ENCODE measurements at places on chromosomes 12 and 14.

GRCh38 chr12:116027551-116027821 lies 250.0 kb downstream of the MED13L start:
- no peak for DNase-seq

- DNase-seq, result no peak
Measured at GRCh38 chr14:101225157-101226152, 321.9 kb upstream of the RTL1 start.

DNA sequence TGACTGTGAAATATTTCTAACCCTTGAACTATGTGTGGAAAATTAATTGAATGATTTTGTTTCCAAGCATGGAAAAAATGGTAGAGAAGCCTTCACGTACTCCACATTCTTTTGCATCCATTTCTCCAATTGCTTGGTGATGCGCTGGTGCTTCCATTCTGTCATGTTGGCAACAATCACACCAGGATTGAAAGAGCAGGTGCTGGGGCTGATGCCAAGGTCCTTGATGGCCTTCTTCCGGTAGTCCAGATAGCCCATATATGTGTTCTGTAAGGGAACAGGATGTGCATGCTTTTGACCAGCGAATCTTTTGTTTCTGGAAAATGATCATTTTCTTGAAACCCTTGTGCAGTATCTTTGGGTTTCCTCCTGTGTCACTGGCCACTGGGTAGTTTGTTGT lies 28.6 kb downstream of the TDG start:
- no peak for DNase-seq

DNA sequence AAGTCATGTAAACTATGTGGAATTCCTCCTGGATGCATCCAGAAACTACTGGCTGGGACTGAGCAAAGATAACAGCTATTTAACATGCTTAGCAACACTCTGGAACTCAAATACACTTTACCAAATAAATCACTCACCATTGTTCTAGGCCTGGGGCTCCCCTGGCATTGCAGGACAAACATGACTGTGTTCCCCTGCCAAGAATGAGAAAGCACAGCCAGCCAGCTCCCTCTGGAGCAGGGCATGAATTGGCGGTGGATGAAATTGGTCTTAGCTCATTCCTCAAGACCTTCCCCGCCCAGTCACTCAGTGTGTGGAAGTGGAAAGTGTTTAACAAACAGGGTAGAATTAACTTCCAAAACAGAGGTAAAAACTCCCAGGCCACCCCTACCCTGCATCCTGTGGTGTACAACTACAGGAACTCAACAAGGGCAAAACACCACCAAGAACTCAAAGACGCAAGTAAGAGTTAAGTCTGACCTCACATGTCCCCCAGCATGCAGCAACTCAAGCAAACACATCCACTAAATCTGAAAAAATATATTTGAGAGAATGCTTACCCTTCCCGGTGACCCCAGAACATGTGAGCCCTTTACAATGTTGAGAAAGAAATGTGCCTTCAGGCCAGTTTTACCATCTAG lies 58.4 kb upstream of the BDKRB2 start:
- DNase-seq, result no peak

GRCh38 chr14:37810094-37810801 lies 214.8 kb downstream of the TTC6 start:
- DNase-seq, result no peak

DNA sequence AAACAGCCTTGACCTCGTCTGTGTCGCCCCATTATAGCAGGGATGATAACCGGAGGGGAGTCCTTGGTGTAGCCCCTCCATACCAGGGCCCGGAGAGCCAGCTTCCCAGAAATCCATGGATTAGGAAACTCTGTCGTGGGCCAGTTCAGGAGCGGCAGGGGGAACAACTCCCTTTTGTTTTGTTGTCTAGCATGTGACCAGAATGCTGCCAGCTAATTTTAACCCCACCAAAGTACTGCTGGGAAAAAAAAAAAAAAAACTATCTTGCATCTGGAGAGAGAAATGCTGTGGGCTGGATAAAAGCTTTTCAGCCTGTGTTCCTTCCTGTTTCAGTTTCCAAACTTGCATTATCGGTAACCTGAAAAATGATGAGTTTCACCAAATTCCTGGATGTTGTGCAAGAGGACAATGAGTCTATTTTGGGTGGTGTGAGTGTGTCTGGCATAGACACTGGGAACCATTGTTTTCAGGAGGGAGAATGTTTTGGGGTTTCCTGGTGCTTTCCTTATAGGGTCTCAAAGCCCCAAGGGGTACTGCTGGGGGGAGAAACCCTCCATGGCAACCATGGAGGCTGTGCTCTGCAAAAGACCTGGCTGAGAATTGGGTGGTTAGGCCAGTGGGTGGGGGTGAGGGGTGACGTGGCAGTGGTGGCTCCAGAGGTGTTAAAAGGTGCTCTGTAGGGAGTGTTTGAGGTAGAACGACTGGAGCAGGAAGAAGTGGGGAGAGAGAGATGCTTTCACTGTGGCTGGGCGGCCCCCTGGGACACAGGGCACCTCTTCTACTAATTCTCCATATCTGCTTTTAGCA lies 14.9 kb upstream of the IRF2BPL start:
- no peak for DNase-seq

DNA sequence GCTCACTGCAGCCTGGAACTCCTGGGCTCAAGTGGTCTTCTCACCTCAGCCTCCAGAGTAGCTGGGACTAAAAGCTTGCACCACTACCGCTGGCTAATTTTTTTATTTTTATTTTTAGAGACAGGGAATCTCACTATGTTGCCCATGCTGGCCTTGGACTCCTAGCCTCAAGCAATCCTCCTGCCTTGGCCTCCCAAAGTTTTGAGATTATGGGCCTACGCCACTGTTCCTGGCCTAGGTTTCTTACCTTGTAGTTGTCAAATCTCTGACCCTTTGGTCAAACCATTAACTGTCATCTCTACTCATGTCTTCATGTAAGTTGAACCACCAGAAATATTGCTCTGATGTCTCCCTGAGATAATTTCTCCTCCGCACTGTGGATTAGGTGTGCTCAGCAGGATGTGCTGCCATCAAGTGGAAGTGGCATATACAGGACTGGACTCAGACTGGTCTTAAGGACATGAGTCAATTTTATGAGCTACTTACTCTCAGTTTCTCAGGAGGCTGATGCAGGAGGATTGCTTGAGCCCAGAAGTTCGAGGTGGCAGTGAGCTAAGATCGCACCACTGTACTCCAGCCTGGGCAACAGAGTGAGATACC lies 28.5 kb downstream of the ACTR6 start:
- DNase-seq, result peak; percentile 27

DNA sequence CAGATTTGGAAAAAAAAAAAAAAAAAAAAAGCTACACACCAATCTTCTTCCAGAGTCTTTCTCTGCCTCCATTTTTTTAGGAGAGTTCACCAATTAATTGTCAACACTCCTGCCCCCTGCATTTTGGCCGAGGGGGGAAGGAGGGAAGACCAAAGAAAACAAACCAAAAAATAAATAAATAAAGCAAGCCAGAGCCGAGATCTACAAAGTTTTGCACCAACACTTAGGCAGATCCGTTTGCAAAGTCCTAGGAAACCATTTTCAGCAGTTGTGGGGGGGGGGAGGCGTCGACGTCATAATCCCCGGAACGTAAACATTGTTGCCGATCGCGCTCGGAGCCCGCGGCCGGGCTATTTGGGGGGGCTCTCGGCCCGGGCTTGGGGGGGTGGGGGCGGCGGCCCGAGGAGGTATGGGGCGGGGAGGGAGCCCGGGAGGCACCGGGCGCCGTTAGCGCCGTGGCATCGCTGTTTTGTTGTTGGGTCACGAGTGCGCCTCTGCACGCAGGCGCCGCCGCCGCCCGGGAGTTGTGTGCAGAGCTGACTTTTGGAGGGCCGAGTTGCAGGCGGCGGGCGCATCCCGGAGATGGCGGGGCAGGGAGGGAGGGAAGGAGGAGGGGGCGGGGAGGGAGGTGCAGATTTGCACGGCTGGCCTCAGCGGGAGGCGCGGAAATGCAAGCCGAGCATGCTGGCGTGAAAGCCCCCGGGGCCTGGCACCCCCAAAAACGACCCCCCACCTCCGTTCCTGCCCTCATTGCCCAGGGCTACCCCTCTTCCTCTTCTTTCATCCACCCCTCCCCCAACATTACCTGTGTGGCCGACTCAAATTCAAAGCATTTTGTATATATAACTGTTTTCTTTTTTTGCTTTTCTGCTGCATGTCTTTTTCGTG lies 598 bp downstream of the KDM2B start:
- no peak for DNase-seq

- no peak for DNase-seq
Measured at GRCh38 chr14:28301179-28301578, 465.4 kb upstream of the FOXG1 start.

DNA sequence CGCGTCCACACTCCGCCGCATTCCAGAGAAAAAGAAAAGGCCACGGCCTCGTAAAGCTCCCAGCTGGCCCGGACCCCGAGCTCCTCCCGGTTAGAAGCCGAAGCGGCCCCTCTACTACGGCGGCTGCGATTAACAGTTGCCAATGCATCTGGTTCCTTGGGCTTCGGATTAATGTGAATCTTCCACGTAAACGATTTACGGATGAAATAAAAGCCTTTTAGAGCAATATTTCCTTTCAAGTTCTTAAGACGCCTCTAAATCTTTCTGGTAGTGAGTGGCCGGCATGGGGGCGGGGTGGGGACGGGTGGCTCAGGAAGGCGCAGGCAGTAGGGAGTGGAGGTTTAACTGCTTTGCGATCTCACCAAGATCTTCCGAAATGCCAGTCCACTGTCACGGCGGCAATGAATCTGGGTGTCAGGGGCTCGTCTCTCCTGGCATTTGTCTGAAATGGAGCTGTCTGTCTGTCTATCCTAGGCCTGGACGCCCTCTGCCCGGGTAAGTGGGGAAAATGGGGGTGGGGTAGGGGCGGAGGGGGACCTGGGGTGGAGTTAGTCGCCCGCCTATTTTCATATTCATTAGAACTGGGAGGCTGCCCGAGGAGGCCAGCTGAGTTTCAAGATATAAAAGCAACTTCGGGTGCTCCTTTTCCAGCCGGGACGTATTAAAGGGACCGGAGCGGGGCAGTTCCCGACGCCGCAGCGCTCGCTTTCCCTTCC lies 413 bp upstream of the ALX1 start:
- DNase-seq, result no peak

- peak; percentile 40 for DNase-seq
Measured at GRCh38 chr14:103129301-103130016, 6.2 kb downstream of the TNFAIP2 start.

DNA sequence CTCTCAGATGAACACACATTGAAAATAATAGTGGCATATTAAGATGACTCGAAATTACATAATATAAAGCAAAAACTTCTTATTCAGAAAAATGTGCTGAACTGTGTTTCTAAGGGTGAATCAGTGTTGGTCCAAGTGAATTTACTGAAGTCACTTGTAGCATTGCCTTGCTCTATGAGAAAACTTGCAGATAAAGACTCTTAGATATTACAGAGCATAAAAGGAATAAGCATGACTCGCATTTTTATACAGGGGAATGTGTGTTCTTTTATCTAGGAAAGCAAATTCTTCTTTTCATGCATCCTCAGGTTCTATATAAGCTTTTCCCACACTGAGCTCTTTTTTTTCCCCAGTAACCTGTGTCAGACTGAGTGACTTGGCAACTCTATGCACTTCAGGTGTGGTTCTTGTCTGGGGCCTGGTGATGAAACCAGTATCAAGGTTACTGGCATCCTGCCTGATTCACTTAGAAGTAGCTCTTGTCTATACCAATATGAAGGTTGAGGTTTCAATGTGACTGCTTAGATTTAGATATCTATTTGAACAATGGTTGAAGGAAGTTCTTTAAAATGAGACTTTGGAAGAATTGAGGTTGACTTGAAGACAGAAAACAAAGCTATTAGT lies 76.1 kb downstream of the OTOGL start:
- DNase-seq, result no peak

DNA sequence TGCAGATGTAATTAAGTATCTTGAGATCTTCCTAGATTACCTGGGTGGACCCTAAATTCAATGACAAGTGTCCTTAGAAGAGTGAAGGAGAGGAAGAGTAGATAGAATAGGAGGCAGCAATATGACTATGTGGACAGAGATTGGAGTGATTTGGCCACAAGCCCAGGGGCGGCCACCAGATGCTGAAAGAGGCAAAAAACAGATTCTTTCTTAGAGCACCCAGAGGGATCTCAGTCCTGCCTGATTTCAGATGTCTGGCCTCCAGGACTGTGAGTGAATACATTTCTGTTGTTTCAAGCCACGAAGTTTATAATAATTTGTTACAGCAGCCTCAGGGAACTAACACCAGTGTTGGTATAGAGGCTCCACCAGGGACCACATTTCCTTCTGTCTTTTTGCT lies 67.3 kb downstream of the DACT1 start:
- DNase-seq, result no peak

GRCh38 chr14:97350894-97351731 lies 553.9 kb downstream of the VRK1 start:
- no peak for DNase-seq

DNA sequence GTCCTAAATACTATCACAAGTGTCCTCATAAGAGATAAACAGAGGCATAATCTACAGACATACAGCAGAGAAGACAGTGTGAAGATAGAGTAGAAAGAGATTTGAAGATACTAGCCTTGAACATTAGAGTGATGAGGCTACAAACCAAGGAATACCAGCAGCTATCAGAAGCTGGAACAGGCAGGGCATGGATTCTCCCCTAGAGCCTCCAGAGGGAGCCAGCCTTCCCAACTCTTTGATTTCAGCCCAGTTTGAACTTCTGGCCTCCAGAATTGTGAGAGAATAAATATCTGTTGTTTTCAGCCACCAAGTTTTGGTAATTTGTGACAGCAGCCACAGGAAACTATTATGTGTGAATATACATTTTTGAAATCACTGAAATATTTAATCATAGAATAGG lies 47.2 kb downstream of the CCDC91 start:
- no peak for DNase-seq

GRCh38 chr14:90587918-90588317 lies 191.1 kb downstream of the CALM1 start:
- DNase-seq, result no peak

DNA sequence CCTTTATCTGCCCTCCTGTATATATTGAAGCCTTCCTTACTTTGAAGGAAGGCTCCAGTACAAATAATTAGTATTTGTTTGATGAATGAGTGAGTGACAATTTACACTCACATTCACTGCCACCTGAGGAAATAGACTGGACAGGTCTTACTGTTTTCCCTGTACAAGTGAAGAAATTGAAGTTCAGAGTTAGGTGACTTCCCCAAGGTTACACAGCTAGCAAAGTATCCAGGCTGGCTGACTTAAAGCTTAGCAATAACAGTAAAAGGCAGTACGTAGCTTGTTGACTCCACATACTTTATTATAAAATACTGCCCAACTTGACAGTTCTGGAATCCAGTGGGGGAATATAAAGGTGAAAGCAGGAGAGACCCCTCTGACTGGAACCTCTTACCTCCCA lies 2.6 kb upstream of the KRT18 start:
- no peak for DNase-seq

DNA sequence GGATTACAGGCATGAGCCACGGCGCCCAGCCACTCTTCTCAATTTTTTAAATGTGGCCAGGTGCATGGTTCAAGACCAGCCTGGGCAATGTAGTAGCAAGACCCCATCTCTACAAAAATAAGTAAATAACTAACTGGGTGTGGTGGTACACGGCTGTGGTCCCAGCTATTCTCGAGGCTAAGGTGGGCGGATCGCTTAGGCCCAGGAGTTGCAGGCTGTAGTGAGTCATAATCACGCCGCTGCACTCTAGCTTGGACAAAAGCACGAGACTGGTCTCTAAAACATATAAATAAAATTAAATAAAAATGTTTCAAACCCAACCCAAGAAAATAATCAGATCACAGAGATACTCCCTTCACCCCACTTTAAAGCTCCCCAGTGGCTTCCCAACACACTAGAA lies 8.9 kb downstream of the KDM2B start:
- DNase-seq, result no peak

Measured in RCC 7860 (cell line).